HTR-8/SVneo (cell line): ENCODE measurements at places on chromosomes 16 and 17.

- no peak for DNase-seq
Observed at GRCh38 chr17:32104158-32104557, 38.1 kb upstream of the RHOT1 start.

- DNase-seq: no peak
Observed at GRCh38 chr16:2814551-2815298, 2.3 kb upstream of the PRSS21 start.

GRCh38 chr17:1229900-1230501, 40.2 kb upstream of the BHLHA9 start:
- no peak for DNase-seq

DNA sequence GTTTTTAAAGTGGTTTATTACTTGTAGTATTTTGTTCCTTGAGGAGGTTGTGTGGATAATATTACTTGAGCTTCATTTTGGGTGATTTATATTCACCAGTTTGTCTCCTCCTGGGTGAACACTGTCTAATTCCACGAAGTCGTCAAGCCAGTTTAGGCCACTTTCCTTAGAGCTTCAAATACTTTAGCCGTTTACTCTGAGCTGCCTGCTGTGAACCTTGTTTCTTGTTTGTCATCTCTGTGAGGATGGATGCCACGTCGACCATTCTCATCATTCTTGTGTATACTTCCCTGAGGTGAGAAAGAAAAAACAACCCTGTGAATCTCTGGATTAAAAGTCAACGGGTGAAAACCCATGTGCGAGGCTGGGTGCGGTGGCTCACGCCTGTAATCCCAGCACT, 9.0 kb downstream of the KRT24 start:
- no peak for DNase-seq

DNA sequence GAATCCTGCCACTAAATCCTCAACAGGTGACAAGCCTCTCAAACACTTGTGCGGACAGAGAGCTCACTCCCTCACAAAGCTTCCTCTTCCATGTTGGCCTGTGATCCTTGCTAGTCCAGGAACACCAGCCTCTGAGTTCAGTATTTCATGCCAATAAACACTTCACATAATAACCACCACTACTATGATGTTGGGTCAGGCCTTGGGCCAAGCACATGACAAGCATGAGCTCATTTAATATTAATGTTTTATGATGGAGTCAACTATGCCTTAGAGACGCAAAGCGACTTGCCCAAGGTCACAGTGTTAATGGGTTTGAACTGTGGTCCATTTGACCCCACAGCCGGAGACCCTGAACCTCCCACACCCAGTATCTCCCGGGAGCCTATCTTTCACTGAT, 129.1 kb downstream of the GAS7 start:
- no peak for DNase-seq

DNA sequence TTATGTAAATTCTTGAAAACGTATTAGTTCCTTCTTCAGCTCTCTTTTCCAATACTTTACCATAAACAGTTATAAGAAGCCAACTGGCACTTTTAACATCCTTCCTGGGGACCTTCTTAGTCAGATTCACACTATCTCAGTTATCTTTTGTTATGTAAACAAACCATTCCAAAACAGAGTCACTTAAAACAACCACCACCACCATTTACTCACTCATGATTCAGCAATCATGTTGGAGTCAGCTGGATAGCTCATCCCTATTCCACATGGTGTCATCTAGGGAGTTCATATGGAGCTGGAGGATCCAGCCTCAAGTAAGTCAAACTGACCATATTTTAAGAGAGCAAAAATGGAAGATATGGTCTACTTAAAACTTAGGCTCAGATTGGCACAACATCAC, 240.3 kb upstream of the IRX3 start:
- DNase-seq: no peak
